Naive thymus-derived CD8-positive, alpha-beta T cell (primary cell): ENCODE measurements at places on chromosomes 2 and 18. TPM values are rescaled to one million over a fixed set of nuclear protein-coding genes. Genes with fewer than 3 reads are reported as not detected.
A peak's percentile ranks its signal among the peaks of the same experiment; 100 is the strongest.

Gene MYO5B
- polyA plus RNA-seq = not detected

DNA sequence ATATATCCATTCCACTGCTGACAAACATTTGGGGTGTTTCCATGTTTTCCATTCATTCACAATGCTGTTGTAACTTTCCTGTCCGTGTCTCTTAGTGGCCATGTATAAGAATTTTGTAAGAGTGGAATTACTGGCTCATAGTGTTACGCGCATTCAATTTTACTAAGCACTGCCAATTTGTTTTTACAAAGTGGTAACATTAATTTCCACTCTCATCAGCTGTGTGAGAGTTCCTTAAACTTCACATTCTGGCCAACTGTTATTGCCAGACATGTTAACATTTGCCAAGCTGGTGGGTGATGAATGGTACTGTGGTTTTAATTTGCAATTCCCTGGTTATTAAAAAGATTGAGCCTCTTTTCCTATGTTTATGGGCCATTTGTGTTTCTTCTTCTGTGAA is 134.2 kb downstream of the DTNB start:
- no peaks in the 10 kb centered on the region for H3K4me1 ChIP-seq
- H3K4me3 ChIP-seq = no peak overlapping the region
- no peak overlapping the region for H3K27ac ChIP-seq

DNA sequence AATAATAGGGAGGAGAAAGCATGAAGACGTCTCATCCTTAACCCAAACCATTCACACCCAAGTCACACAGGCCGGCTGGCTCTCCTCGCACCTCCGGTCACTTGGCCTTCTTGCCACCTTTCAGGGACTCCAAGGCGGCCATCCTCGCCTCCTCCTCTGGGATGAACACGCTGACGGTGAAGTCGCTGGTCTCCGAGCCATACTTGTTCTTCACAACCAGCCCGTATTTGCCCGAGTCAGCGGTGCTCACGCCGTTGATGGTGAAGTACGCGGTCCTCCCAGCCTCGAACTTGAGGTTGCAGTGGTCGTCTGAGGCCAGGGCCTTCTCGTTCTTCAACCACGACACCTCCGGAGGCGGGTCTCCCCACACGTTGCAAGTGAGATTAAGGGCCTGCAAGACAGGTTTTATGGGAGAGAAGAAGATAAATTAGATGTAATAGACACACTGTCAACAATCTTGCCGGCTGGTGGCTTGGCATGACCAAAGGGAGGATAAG is 54.3 kb upstream of the LPIN2 start:
- H3K27me3 ChIP-seq = no peaks in the 10 kb centered on the region
- peak overlapping the region; percentile 52 for H3K4me3 ChIP-seq
- peaks cover 42% of the 10 kb centered on the region for H3K4me1 ChIP-seq
- H3K27ac ChIP-seq = peak overlapping the region; percentile 51
- DNase-seq = no peak
- peaks cover 6% of the 10 kb centered on the region for H3K36me3 ChIP-seq

- peaks cover 5% of the 10 kb centered on the region for H3K4me1 ChIP-seq
- DNase-seq = no peak
- H3K36me3 ChIP-seq = peaks cover 10% of the 10 kb centered on the region
- no peak overlapping the region for H3K4me3 ChIP-seq
- no peaks in the 10 kb centered on the region for H3K27me3 ChIP-seq
- no peak overlapping the region for H3K27ac ChIP-seq
Measured at GRCh38 chr2:241018051-241018891, 19.9 kb downstream of the SNED1 start.

DNA sequence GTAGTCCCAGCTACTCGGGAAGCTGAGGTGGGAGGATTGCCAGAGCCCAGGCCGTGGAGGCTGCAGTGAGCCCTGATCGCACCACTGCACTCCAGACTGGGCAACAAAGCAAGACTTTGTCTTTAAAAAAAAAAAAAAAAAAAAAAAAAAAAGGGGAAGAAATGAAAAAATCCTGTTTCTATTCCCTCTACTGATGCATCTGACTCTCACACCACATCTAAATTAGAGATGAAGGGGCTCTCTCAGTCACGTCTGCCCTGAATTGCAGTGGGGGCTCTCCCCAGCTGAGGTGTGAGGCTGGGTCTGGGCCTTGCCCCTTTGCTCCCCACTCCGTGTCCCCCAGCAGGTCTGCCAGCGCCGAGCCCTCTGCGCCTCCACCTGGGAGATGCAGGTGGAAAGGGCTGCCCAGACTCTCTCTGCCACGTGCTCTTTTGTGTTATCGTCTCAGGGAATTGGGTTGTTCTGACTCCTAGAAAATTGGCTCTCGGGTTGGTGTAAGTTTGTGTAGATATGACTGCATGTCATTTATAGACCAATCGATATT is 30.2 kb downstream of the TRAPPC12 start:
- peaks cover 20% of the 10 kb centered on the region for H3K4me1 ChIP-seq
- no peaks in the 10 kb centered on the region for H3K27me3 ChIP-seq
- peak overlapping the region; percentile 22 for H3K27ac ChIP-seq
- peaks cover 63% of the 10 kb centered on the region for H3K36me3 ChIP-seq

- H3K27me3 ChIP-seq = no peaks in the 10 kb centered on the region
- no peak overlapping the region for H3K27ac ChIP-seq
- no peaks in the 10 kb centered on the region for H3K36me3 ChIP-seq
- no peak for DNase-seq
Measured at GRCh38 chr18:1840878-1841277, 730.4 kb downstream of the METTL4 start.

- peaks cover 14% of the 10 kb centered on the region for H3K27me3 ChIP-seq
- no peak overlapping the region for H3K4me3 ChIP-seq
- no peak for DNase-seq
- no peaks in the 10 kb centered on the region for H3K4me1 ChIP-seq
- H3K36me3 ChIP-seq = no peaks in the 10 kb centered on the region
Measured at GRCh38 chr2:10504370-10504993, 56.4 kb upstream of the ODC1 start.

DNA sequence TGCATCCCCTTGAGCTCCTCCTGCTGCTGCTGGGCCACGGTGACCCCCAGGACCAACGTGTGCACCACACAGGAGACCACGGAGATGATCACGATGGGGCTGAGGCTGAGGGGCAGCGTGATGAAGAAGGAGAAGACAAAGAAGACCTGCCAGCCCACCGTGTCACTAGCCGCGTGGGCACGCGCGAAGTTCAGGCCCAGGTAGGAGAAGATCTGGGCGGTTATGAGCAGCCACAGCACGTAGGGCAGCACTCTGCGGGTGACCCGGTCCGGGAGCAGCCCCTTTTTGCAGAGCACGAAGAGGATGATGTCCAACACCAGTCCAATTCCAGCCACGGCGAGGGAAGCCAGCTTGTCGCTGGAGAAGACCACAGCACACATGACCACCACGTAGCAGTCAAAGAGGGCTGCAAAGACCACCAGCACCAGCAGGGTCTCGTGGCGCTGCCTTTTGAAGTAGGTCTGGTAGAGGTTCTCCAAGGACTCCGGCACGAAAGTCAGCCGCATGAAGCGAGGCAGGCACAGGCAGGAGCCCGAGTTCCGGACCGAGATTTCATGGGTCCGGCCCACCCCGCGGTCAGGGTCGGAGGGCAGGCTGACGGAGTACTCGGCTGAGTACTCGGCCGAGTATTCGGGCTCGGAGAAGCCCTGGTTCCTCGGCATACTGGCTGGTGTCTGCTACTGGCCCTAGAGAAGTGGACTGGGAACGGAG is 1.6 kb downstream of the ADCY3 start:
- H3K36me3 ChIP-seq = peaks cover 9% of the 10 kb centered on the region
- H3K4me3 ChIP-seq = peak overlapping the region; percentile 96
- peak overlapping the region; percentile 89 for H3K27ac ChIP-seq
- no peaks in the 10 kb centered on the region for H3K27me3 ChIP-seq
